Cerebellum (tissue), 4 donors: ENCODE measurements at places on chromosomes 7 and 10. TPM values are rescaled to one million over a fixed set of nuclear protein-coding genes. Genes with fewer than 3 reads are reported as not detected.

MAGI2 gene
- 101 TPM for total RNA-seq

DNA sequence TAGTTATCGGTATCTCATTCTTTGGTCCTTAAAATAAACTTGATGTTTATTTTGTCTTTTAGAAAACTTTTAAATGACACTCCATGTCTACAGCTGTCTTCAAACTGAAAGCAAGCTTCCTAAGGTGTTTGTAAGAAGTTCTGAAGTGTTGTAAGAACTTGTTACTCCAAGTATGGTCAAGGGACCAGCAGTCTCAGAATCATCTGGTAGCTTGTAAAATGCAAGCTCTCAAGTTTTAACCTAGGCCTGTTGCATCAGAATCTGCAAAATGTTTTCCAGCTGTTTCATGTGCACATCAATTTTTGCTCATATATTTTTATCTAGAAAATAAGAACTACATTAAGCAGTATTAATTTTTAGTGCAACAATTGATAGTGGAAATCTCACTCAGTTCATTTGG lies 104.1 kb downstream of the THSD7A start:
- DNase-seq, result no peak

INSYN2A gene
- 12.6 TPM for total RNA-seq

DNA sequence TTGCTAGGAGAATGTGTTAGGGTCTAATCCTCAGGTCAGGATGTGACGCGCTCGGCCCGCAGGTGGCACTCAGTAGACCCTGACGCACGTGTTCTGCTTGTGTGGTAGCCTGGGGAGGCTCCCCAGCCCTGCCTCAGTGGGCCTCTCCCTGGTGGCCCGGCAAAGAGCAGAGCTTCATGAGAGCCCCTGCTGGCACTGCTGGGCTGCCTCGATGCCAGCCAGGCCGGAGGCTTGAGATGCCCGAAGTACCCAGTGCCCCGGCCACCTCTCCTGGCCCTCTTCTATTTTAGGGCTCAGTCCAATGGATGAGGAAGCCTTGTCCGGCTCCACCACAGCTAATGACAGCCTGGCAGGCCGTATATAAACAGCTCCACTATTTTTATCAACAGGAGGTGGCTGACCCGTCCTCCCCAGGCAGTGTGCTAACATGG lies 42.0 kb downstream of the PRF1 start:
- DNase-seq, result no peak

DNA sequence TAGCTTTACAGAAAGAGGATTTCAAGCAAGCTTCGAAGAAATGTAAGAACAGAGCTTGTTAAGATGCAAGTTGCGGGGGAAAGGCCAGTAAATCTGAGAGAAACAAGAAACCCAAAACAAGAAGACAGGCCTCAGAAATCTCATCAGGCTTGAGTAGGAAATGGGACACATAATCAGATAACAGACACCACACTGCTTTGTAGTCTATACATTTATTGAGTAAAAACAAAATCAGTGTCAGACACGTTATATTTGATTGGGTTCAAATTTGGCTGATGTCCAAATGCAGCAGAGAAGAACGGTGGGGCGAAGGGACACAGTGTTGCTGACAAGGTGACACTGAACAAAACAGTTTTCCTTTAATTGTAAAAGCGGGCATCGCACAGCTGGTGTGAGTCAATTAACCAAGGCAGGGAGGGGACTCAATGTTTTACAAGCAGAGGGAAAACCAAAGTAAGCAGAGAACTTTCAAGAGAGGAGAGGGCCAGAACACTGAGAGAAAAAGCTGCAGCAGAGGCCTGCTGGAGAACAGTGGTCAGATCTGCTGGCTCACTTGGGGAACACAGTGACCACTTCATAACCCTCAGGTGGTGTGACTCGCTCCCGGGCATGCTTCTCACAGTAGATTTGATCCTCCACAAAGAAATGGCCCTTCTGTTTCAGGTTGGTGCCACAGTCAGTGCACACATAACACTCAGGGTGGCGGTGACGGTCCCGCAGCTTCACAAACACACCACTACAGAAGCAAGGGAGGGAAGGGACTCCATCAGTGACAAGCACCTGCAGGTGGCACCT lies 43.5 kb downstream of the ACSM6 start:
- DNase-seq, result no peak

- no peak for DNase-seq
These were observed 116.6 kb upstream of the MACROH2A2 start for GRCh38 chr10:69936091-69936490.

GRCh38 chr7:70060298-70061068 lies 462.2 kb downstream of the AUTS2 start:
- no peak for DNase-seq

- no peak for DNase-seq
These were observed 119.5 kb upstream of the CAV2 start for GRCh38 chr7:116380025-116380424.

DNA sequence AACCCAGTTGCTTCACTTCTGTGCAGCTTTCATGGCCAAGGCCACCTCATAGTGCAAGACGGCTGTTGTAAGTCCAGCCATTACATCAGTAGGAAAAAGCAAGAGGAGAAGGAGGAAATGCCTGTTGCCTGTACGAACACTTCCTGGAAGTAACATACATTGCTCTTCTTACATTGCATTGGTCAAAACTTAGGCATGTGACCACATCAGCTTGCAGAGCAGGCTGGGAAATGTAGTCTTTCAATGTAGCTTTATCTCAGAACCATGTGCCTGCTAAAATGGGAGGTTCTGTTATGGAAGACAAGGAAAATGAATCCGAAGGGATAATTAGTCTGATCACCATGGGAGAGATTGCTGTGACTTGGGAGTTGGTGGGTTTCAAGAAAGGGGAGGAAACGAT lies 4.3 kb downstream of the SLC29A3 start:
- DNase-seq, result peak; percentile 35

- DNase-seq, result no peak
These were observed 129.7 kb downstream of the PLCE1 start for GRCh38 chr10:94123258-94123995.
